ENCODE measurements at places on chromosomes 1 and 21.

DNA sequence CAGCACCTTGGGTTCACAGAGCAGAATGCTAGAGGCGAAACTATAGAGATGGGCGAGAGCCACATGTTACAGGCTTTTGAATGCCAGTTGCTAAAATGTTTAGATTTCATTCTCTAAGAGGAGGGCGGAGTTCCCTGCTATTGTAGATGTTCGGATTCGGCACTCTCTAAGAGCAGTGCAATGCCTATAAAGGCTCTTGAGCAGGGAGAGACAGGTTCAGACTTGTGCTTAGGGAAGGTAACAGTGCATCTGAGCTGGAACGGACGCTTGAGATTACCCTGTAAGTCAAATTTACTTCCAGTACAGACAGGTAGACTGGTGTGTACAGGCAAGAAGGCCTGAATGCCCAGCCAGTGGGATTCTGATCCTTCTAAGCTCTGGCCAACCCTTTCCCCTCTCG lies 15.3 kb downstream of the LURAP1 start:
- DNase-seq, result no peak

DNA sequence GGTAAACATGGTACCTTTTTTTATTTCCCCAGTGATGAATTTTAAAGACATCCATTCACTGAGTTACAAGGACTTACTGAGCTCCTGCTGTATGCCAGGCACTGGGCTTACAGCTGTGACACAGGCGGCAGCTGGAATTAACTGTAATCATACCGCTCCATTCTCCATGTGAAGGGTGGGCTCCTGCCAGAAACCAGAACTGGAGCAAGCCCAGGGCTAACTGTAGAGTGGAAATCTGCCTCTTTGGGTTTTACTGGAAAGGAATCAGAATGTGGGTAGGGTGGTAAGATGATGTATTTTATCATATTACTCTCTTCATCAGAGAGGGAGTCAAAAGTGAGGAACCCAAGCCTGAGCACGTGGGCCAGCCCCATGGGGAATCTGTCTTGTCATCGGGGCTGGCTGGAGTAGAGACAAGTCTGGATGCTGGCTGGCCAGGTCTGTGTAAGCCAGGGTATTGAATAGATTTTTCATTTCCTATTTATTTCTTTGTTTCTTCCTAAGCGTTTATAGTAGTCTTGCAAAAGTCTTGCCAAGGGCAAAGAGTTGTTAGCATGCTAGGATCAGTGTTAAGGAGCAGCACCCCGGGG lies 21.5 kb downstream of the FGGY start:
- no peak for DNase-seq

DNA sequence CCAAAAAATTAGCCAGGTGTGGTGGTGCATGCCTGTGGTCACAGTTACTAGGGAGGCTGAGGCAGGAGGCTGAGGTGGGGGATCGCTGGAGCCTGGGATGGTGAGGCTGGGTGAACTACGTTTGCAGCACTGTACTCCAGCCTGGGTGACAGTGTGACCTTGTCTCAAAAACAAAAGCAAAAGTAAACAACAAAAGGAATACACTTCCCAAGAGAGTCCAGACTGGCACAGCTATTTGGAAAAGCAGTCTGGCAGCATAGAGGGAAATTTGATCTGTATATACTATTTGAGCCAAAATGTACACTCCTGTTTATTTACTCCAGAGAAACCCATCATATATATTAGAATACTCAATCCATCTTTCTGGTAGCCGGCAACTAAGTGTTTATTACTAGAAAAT lies 107.0 kb upstream of the HMCN1 start:
- DNase-seq, result no peak

GRCh38 chr1:20854529-20854928 lies 67.4 kb upstream of the HP1BP3 start:
- DNase-seq, result no peak

- DNase-seq, result no peak
Observed at GRCh38 chr1:220991959-220992704, 112.9 kb downstream of the HLX start.

- no peak for DNase-seq
Observed at GRCh38 chr1:62691062-62691844, 3.1 kb upstream of the DOCK7 start.

- no peak for DNase-seq
Observed at GRCh38 chr1:2982615-2983318, 38.5 kb upstream of the ACTRT2 start.
